ENCODE measurements at places on chromosomes 13 and 19. TPM values are rescaled to one million over a fixed set of nuclear protein-coding genes. Genes with fewer than 3 reads are reported as not detected.

KATNAL1 gene
- total RNA-seq = 0.05 TPM

TLE6 gene
- 0.48 TPM for total RNA-seq

GRCh38 chr19:10975374-10976130, 14.7 kb downstream of the SMARCA4 start:
- DNase-seq = no peak

COL4A2 gene
- total RNA-seq = 38.4 TPM

GRCh38 chr13:29266261-29266660, 329.2 kb downstream of the SLC7A1 start:
- DNase-seq = no peak

- DNase-seq = no peak
These were observed 40.2 kb upstream of the GPR183 start for GRCh38 chr13:99347335-99347878.

DNA sequence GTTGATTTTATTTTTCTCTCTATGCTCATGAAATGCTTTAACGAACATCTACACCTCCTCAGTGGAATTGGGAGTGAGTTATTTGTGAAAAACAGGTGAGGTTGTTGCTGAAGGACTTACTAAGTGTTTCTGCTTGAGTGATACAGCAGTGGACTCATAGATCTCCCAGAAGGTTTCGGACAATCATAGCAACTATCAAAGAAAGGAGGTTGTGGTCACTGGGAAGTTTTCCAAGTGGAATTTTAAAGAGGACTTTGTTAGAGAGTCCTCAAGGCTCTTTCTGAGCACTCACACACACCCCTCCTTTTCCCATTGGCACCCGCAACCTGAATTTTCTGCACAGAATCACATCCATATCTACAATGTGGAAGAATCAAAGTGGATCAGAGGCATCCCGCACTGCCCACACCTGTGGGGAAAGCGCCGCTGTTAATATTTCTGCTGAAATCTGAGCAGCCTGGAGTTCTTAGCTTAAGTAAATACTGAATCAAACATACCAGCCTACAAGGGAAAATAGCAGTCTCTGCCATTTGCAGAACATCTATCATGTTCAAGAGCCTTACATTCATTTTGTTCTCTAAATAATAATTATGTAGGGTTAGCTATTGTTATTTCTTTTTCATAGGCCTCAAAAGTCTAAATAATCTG, 719.4 kb downstream of the DIAPH3 start:
- no peak for DNase-seq

C5AR1 gene
- 0.13 TPM for total RNA-seq

Measured in HT-29 (cell line).